ENCODE measurements at places on chromosomes 7 and 10.

DNA sequence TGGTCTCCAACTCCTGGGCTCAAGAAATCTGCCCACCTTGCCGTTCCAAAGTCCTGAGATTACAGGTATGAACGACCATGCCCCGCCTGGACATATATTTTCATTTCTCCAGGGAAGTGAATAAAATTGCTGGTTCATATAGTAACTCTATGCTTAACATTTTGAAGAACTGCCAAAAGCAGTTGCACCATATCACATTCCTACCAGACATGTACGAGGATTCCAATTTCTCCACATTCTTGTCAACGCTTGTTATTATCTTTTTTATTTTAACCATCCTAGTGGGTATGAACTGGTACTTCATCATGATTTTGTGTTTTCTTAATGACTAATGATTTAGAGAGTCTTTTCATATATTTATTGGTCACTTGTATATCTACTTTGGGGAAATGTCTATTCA, 21.9 kb upstream of the CPN1 start:
- DNase-seq, result no peak

GRCh38 chr10:12826800-12827372, 174.6 kb downstream of the CCDC3 start:
- DNase-seq, result no peak

- peak; percentile 37 for DNase-seq
These were observed 56.7 kb downstream of the JCAD start for GRCh38 chr10:30002426-30003266.

DNA sequence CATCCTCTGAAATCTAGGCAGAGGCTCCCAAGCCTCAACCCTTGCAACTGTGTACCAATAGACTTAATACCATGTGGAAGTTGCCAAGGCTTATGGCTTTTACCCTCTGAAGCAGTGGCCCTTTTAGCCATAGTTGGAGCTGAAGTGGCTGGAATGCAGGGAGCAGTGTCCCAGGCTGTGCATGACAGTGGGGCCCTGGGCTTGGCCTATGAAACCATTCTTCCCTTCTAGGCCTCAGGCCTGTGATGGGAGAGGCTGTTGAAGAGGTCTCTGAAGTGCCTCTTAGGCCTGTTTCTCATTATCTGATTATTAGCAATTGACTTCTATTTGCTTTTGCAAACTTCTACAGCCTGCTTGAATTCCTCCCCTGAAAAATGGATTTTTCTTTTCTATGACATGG, 612.7 kb upstream of the ZWINT start:
- DNase-seq, result no peak

GRCh38 chr7:98870121-98870651, 372 bp upstream of the TMEM130 start:
- peak; percentile 35 for DNase-seq

DNA sequence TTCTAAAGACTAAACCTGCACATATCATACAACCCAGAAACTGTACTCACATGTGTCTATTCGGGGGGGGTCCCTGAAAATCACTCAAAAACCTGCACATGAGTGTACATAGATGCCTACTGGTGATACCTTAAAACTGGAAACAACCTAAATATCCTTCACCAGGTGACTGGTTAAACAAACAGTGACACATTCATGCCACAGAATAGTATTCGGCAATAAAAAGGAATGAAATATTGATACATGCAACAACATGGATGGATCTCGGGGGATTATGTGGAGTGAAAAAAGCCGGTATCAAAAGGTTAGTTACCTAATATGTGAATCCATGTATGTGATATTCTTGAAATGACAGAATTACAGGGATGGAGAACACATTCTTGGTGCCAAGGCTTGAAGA, 32.1 kb upstream of the EGFR start:
- DNase-seq, result no peak

- DNase-seq, result no peak
These were observed 126.5 kb downstream of the GFRA1 start for GRCh38 chr10:116146372-116147140.

- DNase-seq, result no peak
These were observed 8.4 kb upstream of the GBX1 start for GRCh38 chr7:151175793-151176311.

DNA sequence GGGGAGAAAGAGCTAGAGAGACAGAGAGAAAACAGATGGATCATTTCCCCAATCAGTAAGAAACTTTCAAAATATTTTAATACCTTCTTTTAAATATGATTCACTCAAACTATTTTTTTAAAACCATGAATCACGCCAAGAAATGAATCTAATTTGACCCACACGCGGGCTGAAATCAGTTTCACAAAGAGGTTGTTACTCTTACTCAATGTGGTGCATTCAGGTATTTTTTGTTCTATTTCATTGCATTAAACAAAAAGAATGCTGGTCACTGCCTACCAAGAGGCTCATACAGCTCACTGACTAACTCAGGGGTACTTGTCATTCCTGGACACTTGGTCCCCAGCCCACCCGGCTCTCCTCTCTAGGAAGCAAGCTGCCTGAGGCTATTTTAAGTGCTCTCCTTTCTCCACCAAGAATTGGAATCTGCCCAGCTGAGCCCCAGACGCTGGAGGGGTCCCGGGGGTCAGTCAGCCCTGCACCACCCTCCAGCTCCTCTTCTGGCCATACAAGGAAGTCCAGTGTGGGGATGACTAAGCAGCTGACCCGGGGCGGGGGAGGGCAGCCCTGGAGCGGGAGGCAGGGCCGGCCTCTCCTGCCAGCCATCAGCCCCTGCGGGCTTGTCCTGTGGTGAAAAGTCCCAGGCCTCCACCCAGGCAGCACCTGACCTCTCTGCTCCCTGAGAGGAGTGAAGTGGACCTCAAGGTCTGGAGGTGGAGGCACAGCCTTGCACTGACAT, 21.7 kb upstream of the PFKP start:
- no peak for DNase-seq

DNA sequence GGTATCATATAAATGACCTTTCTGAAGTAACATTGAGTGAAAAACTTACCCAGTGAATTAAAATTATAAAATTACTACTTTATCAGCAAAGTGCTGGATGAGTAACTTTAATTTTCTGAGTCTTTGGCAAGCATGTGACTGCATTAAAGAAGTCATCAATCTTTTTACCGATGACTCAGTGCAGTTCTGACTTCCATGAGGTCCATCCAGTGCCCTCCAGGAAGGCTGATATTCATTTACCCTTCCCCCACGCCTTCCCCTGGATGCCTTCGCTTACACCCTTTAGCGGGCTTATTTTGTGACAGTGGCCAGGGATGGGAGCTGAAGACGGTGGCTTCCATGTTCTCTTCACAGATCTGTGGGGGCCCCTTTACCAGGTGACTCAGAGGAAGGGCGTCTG, 572.9 kb upstream of the PFKP start:
- DNase-seq, result no peak

GRCh38 chr10:96496281-96496925, 17.3 kb downstream of the TLL2 start:
- DNase-seq, result no peak

DNA sequence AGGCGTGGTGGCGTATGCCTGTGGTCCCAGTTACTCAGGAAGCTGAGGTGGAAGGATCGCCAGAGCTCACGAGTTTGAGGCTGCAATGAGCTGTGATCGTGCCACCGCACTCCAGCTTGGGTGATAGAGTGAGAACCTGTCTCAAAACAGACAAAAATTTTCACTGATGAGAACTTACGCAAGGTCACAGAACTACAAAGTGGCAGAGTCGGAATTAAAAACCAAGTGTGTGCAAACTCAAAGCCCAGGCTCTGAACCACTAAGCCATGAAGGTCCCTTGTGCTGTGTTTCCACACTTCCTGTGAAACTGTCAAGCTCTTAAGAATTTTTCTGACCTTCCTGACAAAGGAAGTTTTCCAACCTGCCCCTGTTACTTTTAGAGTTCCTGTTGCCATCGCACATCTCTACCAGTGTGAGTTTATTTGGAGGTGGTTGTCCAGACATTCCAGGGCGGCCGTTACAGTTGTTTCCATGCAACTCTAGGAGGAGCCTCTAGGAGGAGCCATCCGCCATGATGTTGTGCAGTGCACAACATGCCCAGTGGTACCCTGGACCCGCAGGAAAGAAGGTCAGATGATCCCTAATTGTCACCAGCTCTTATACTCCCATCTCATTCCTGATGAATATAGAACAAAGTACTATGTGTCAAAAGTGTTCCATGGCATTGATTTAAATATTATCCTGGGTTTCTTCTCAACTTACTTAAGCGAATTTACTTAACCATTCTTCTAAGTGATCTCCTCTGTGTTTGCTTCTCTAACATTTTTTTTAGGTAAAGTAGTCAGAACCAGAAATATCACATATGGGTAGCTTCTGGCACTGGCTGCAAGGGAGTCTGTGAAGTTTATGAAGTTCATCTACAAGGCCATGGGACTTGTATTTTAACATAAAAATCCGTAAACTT, 49.0 kb upstream of the LYZL1 start:
- DNase-seq, result no peak

- no peak for DNase-seq
These were observed 21.1 kb upstream of the PCBD1 start for GRCh38 chr10:70909326-70909935.

- no peak for DNase-seq
These were observed 21.2 kb downstream of the PDE1C start for GRCh38 chr7:32048970-32049491.

GRCh38 chr7:73340514-73340913, 12.6 kb downstream of the FKBP6 start:
- DNase-seq, result no peak

- no peak for DNase-seq
These were observed 85.8 kb downstream of the GRK5 start for GRCh38 chr10:119292968-119293760.

DNA sequence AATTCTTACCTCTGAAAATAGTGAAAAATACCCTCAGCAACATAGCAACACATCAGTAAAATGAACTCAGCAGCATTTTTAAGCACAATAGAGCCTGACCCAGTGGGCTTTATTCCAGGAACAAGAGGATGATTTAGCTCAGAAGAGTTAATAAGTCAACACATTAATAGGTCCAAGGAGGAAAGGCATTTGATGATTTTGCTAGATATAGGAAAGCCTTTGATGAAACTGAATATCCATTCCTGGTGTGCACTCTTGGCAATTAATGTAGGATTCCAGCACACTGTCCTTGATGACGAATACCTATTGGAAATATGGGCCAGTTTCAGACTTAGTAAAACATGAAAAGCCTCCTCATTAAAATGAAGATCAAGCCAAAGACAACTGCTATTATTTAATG, 42.5 kb downstream of the RASGEF1A start:
- DNase-seq, result no peak

- no peak for DNase-seq
These were observed 3.1 kb downstream of the ELAPOR2 start for GRCh38 chr7:87056346-87056745.

DNA sequence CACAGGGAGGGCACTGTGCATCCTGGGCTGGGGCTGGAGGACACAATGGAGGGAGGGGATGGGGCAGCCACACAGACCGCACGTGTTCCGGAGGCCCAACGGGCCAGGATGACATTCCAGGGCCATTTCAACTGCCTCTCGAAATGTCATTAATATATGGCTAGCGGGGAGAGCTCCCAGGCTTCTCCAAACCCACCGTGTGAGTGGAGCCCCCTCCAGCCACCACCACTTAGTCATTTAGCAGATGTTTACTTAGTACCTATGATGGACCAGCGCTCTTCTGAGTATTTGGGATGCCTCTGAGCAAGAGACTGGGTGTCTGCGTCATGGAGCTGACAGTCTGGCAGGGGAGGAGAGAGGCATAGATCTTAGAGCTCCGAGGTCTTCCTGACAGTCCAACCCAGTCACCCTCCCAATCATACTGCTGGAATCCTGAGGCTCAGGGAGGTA, 107.3 kb downstream of the ZMIZ1 start:
- DNase-seq, result no peak

GRCh38 chr7:157255201-157255606, 81.6 kb upstream of the DNAJB6 start:
- DNase-seq, result no peak

GRCh38 chr10:32055478-32056135, 618 bp downstream of the KIF5B start:
- DNase-seq, result peak; percentile 14

- no peak for DNase-seq
These were observed 128.5 kb downstream of the INHBA start for GRCh38 chr7:41574377-41574776.

DNA sequence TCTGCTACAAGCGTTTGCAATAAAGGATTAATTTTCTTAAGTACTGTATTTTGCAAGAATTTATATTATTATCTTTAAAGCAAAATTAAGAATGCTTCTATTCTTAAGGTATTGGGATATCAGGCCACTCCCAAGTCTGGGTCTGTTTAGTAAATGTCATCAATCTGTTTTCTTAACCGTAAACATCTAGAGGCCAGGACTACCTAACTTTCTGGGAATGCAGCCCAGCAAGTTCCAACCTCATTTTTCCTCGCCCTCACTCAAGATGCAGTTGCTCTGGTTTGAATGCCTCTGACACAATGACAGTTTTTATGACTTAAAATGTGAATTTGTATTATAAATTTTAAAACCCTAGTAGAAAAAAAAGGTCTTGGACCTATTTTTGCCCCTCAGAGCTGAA, 143.5 kb downstream of the INHBA start:
- DNase-seq, result no peak

- no peak for DNase-seq
These were observed 181.4 kb downstream of the ARID5B start for GRCh38 chr10:62082729-62083411.

- no peak for DNase-seq
These were observed 1.6 kb downstream of the VIM start for GRCh38 chr10:17229717-17229966.

- no peak for DNase-seq
These were observed 159.8 kb downstream of the KIF20B start for GRCh38 chr10:89861199-89861573.

DNA sequence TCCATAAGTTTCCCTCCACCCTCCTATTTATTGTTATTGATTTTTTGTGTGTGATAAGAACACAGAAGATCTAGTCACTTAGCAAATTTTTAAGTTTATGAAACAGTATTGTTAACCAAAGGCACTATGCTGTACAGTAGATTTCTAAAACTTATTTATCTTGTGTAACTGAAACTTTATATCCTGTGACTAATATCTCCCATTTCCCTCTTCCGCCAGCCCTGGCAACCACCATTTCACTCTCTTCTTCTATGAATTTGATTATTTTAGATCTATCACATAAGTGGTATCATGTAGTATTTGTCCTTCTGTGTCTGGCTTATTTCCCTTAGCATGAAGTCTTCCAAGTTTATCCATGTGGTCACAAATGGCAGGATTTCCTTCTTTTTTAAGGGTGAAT, 144.3 kb upstream of the INHBA start:
- DNase-seq, result no peak

DNA sequence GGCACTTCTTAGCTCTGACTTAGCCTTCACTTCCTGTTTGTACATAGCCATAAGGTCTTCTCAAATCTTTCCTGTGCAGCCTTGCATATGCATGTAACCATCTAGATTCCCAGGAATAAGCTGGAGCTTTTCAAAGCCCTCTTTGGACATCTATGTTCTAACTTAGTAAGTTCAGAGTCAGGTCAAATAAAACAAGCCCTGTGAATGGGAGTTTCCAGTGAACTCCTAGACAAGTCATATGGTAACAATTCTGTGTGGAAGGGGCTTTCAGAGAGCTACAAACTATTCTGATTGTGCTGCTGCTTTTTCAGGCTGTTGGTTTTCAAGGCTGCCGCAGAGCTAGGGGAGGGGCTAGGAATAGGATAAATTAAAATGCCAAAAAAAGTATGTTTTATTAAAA, 208.4 kb upstream of the AKR1E2 start:
- no peak for DNase-seq
